ENCODE measurements at places on chromosomes 2 and 18.

- no peak for DNase-seq
Measured at GRCh38 chr2:189370719-189371118, 70.6 kb upstream of the WDR75 start.

- DNase-seq, result peak; percentile 72
Measured at GRCh38 chr18:58314284-58314683, 270.3 kb downstream of the NEDD4L start.

GRCh38 chr18:60044290-60045006 is 144.7 kb downstream of the PMAIP1 start:
- DNase-seq, result no peak

- no peak for DNase-seq
Measured at GRCh38 chr2:149167001-149167780, 128.7 kb downstream of the LYPD6B start.

- peak; percentile 36 for DNase-seq
Measured at GRCh38 chr2:217978536-217979150, 24.2 kb downstream of the TNS1 start.

DNA sequence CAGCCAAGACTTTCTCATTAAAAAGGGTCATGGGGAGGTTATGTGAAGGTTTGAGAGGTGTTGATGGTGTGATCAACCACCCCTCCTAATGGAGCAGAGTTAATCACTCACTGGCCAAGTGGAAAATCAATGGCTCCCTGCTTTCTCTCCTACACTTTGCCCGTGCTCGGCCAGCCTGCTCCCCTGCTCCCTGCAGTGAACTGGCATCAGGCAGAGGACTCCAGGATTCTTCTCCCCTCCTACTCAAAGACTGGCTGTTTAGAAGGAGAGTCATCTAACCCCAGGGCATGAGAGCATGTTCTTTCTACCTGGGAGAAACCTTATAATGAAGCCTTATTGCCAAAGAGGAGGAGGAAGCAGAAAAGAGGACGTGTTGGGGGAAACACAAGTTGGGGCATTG is 74.9 kb downstream of the SGPP2 start:
- peak; percentile 43 for DNase-seq

- DNase-seq, result no peak
Measured at GRCh38 chr2:230907361-230908091, 17.5 kb downstream of the GPR55 start.

GRCh38 chr2:160076241-160076640 is 13.8 kb upstream of the PLA2R1 start:
- DNase-seq, result no peak

- no peak for DNase-seq
Measured at GRCh38 chr2:157587576-157587975, 41.1 kb downstream of the ACVR1C start.

GRCh38 chr2:24494410-24494809 is 3.4 kb downstream of the NCOA1 start:
- DNase-seq, result no peak

GRCh38 chr2:134268265-134268664 is 14.4 kb downstream of the MGAT5 start:
- no peak for DNase-seq

- DNase-seq, result no peak
Measured at GRCh38 chr18:63534615-63535014, 7.6 kb upstream of the SERPINB12 start.

DNA sequence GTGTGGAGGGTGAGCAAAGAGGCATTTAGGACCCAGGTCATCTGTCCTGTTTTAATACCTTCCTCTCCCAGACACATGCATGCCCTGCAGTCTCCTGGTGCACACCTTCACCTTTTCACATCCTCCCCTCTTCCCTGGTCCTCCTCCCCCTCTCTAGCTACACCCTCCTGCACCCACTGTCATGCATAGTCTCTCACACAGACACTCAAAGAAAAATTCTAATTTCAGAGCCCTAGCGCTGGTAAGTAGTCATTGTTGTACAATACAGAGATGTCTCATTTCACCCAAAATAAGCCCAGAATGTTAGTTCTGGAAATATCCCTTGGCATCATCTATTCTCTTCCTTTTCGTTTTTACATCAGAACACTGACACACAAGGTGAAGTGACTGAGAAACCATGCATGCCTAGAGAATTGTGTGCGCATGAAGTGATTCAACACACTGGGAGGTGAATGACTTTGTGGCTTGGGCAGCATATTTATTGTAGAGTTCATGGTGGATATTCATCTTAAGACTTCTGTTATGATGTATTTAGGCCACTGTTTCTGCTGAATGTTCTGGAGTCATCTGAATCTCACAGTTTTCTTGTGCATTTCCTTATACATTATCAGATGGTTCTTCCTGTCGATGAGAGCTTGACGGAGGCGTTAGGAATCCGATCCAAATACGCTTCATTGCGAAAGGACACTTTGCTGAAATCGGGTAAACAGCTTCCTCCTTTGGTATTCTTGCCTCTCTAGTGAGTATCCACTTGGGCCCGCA is 69.9 kb downstream of the COA5 start:
- no peak for DNase-seq

- DNase-seq, result no peak
Measured at GRCh38 chr2:26845021-26845420, 2.9 kb upstream of the DPYSL5 start.

GRCh38 chr2:28134857-28135256 is 244.3 kb downstream of the BABAM2 start:
- DNase-seq, result no peak

DNA sequence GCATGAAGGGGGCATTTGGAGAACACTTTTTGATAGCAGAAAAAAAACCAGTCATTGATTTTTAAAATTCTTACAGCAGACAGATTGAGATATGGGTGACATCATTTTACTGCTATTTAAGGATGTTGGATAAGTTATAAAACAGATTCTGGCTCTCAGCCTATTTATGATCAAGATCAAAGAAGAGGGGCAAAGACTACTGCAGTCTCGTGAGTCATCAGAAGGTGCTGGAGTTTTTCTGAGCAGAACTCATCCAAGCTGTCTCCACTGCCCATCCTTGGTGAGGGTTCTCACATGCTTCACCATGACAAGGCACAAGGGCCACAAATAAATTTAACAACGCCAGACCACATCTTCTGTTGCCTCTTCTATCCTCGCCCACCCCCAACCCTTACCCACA is 58.8 kb downstream of the ST6GAL2 start:
- DNase-seq, result no peak

DNA sequence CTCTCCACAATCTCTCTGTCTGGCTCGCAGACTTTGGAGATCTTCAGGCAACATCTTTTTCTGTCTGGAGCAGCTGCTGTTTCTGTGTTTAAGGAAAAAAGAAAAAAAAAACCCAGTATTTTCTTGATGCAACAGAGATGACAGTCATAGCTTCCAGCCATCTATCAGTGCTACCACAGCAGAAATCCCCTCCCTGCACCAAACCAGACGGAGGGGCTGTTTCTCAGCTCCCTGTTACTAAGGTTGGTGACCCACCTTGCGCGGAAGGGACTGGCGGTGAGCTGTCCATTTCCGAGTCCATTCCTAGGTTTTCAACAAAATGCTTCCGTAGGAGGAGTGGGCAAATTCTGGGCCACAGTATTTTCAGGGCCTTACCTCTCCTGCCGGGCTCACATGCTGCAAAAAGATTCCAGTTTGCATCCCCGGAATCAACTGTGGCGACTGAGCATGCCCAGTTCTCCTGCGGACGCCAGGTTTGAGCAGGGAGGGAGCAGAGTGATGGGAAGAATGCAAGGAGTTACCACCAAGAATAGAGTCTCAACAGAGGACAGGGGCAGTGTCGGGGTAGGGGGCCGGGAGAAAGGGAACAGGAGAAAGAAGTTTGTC is 1.2 kb downstream of the SLC4A10 start:
- DNase-seq, result peak; percentile 66

GRCh38 chr2:140067661-140068060 is 1287.5 kb upstream of the NXPH2 start:
- no peak for DNase-seq

GRCh38 chr18:58843688-58844035 is 21.0 kb upstream of the ZNF532 start:
- DNase-seq, result peak; percentile 99

- no peak for DNase-seq
Measured at GRCh38 chr2:144143294-144144151, 376.4 kb downstream of the ZEB2 start.

GRCh38 chr2:46335391-46336282 is 38.4 kb downstream of the EPAS1 start:
- peak; percentile 56 for DNase-seq

- DNase-seq, result peak; percentile 37
Measured at GRCh38 chr2:111121028-111121827, 514 bp downstream of the BCL2L11 start.

DNA sequence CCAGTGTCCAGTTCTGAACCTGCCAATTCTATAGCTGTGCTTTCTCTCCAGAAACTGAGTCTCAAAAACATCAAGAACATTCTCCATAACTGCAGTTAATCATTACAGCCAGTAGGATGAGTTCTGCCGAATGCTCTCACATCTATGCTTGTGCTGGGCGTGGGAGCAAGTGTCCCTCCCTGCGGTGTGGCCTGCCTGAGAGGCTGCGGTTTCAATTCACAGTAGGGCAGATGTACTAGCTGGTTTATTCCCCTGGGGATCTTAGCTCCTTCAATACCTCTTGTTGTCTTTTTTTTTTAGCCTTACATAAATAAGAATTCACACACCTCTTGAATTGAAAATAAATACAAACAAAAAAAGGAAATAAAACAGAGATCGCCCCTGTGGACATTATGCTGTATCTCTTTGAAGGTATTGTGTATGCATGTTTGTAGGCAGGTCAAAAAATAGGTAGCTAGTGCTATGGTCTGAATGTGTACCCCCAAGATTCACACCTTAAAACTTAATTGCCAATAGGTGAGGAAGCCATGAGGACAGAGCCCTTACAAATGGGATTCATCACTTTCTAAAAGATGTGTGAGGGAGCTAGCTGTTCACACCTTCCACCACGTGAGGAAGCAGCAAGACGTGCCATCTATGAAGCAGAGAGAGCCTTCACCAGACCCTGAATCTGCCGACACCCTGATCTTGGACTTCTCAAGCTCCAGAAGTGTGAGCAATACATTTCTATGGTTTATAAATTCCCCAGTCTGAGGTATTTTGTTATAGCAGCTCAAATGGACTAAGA is 74.3 kb downstream of the BCL2L11 start:
- no peak for DNase-seq

- DNase-seq, result no peak
Measured at GRCh38 chr2:219598308-219599078, 836 bp downstream of the STK11IP start.

DNA sequence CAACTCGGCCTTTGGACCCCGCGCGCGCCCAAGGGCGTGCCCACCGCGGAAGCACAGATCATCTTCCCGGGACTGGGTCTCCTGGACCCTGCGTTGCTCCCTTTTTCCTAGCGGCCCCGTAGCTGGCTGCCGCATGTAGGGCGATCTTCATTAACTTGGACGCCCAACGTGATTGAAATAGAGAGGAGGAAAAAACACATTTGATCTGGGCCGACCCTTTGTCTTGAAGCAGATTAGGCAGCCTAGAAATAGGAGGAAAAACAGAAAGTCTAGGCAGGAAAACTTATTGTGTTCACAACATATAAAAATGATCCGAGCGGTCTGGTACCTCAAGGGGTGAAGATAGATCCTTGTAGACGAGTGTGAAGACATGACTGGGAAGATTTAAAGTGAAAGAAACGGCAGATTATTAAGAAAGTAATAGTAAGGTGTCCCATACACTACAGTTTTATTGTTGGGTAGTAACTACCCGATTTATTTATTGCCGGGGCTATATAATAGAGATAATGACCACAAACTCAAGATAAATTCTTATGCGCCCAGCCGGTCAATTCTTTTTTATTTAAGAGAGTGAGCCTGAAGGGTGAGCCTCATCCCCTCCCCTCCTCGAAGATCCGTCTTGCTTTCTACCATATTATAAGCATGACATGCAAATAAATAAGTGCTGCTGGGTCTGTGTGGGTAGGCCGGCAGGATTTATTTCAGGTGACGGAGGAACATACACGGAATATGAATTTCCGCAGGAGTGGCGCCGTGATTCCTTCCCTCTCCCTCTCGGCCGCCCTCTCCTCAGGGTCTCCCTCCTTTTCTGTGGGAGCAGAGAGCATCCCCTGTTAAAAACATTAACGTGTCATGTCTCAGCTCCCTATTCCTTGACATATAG is 147.4 kb downstream of the MEIS1 start:
- DNase-seq, result no peak

GRCh38 chr2:221762496-221762895 is 190.4 kb upstream of the EPHA4 start:
- DNase-seq, result no peak

DNA sequence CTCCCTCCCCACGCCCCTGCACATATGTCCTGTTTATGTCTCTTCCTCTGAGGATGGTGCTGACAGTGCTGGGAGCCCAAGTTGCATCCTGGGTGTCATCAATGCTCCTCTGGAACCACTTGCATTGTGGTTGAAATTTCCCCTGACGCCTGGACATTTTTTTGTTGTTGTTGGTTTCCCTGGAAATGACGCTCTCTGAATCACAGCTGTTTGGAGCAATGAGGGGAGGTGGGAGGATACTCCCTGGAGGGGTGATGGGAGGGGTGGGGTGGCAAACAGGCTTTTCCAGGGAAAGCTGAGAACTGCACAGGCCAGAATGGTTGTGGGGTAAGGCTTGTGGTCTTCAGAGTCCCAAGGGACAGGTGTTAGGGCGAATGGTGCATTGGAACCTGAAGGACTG is 29.6 kb downstream of the CELF4 start:
- DNase-seq, result no peak

DNA sequence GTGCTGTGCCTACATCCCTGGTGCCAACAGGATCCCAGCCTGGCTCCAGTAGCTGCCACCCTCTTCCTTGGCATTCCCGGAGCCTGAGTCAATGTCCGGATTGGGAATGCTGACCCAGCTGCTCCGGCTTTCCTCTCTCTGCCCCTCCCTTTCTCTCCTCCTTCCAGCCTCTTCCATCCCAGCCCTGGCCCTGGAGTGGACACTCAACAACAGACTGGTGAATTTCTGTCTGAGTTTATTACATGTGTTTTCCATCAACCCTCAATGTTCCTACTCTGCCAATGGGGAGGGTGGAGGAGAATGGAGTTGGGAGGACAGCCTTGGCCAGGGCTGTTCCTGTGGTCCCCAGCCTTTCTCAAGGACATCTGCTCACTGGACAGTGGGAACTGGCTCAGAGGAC is 917 bp upstream of the PRKAG3 start:
- no peak for DNase-seq

- DNase-seq, result no peak
Measured at GRCh38 chr2:103346780-103347179, 584.9 kb downstream of the TMEM182 start.

DNA sequence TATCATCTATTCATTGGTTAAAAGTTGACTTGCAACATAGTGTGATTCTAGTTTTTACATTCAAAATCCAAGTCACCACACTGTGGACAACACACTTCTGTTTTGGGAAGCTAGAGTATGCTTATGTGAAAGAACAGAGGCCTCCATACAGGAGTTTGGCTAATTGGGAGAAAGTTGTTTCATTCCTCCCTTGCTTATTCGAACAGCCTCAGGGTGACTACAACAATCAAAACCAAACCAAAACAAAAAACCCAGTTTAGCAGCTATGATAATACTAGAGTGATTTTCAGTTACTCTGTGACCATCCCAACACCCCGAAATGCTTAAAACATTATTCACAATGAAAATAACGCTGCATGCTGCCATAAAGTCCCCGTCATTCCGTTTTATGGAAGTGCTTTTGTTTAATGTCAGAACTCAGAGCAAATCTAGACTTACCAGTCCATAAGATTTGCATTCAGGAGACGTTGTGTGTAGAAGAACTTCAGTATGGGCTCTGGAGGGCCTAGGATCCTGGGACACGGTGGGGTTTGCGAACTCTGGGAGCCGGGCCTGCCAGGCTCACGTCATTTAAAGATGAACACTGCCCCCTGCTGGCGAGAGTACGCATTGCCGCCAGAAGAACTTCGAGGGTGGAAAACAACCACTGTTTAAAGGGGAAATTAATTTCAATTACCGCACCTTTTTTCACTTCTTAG is 111.4 kb downstream of the FTCDNL1 start:
- DNase-seq, result peak; percentile 52

GRCh38 chr2:85441864-85442263 is 23.4 kb downstream of the SH2D6 start:
- no peak for DNase-seq
